ENCODE measurements at places on chromosomes 7 and 10.

- peak; percentile 69 for DNase-seq
Measured at GRCh38 chr10:92544296-92544695, 29.6 kb downstream of the IDE start.

- peak; percentile 84 for DNase-seq
Measured at GRCh38 chr7:138864667-138865066, 66.7 kb upstream of the ATP6V0A4 start.

DNA sequence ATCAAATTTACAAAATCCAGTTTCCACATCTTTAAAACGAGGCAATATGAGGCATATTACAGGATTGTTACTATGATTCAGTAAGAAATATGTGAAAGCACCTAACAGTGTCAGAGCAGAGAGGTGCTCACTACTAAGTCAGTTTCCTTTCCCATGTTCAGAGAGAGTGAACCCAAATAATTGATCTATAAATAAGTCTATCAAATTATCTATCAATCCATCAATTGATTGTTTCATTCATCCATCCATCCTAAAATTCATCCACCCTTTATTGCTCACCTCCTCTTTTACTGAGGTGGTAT, 340.8 kb downstream of the SUGCT start:
- DNase-seq, result no peak

- no peak for DNase-seq
Measured at GRCh38 chr10:114593816-114594468, 64.1 kb downstream of the ABLIM1 start.

DNA sequence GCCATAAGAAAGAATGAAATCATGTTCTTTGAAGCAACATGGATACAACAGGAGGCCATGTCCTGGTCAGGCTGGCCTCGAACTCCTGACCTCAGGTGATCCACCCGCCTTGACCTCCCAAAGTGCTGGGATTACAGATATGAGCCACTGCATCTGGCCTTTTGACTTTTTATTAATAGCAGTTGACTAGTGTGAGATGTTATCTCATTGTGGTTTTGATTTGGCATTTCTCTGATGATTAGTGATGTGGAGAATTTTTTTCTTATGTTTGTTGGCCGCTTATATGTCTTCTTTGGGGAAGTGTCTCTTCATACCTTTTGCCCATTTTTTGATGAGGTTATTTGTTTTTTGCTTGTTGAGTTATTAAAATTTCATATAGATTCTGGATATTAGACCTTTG, 400.9 kb downstream of the SUGCT start:
- peak; percentile 23 for DNase-seq

GRCh38 chr10:104318810-104319741, 19.2 kb downstream of the ITPRIP start:
- DNase-seq, result no peak

- no peak for DNase-seq
Measured at GRCh38 chr10:43210556-43210955, 56.3 kb downstream of the RASGEF1A start.

DNA sequence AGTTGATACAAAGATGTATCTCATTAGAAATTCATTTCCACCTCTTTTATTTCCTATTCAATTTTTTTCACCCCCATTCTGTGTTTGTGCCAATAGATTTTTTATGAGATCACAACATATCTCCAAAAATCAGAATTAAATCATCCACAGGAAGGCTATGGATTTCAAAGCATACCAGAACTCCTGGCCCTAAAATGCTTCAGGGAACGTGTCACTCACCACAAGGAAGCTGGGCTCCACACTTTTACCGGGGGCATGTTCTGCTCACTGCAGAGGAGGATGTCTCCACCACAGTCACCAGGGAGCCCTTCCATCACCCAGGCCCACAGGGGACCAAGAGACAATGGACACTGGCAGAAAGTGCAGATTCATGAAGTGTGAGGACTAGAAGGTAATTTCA, 456.8 kb downstream of the KCNMA1 start:
- DNase-seq, result peak; percentile 76

- no peak for DNase-seq
Measured at GRCh38 chr7:28631995-28632394, 219.7 kb downstream of the CREB5 start.

DNA sequence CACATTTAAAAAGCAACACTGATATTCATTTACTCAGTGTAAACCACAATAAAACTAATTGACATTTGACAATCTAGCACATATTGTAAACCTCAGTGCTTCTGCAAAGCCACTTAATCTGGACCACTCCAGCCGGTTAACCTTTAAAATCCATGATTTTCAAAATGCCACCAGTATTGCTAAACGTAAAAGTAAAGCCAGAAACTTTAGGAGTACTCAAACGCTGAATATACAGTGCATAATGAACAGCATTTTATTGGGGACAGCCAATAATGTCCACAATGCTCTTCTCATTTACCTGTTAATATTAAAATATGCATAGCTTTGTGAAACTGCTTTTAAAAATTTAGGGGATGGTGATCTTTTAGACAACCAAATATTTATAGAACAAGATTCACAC, 10.8 kb downstream of the HNRNPA2B1 start:
- no peak for DNase-seq

GRCh38 chr10:100890141-100890672, 22.6 kb upstream of the SLF2 start:
- no peak for DNase-seq

DNA sequence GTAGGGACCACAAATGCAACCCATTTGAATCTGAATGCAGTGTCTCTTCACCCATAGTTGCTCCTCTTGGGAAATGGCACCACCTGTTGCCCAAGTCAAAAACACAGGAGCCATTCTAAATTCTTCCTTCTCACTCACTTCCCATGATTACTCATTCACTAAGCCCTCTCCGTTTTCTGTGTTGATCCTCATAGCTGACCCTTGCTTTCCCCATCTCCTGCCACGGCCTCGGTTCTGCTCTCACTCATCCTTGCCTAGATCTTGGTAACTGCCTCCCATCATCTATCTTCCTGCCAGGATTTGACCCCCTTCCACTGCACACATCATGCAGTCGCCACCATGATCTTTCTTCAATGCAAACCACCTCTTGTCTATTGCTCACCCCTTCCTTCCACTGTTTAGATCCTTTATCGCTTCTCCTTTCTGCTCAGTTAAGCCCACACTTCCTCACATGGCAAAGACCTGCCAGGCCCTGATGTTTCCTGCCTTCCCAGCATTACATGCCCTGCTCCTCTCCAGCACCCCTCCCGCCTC, 19.0 kb upstream of the CPN1 start:
- DNase-seq, result peak; percentile 33

DNA sequence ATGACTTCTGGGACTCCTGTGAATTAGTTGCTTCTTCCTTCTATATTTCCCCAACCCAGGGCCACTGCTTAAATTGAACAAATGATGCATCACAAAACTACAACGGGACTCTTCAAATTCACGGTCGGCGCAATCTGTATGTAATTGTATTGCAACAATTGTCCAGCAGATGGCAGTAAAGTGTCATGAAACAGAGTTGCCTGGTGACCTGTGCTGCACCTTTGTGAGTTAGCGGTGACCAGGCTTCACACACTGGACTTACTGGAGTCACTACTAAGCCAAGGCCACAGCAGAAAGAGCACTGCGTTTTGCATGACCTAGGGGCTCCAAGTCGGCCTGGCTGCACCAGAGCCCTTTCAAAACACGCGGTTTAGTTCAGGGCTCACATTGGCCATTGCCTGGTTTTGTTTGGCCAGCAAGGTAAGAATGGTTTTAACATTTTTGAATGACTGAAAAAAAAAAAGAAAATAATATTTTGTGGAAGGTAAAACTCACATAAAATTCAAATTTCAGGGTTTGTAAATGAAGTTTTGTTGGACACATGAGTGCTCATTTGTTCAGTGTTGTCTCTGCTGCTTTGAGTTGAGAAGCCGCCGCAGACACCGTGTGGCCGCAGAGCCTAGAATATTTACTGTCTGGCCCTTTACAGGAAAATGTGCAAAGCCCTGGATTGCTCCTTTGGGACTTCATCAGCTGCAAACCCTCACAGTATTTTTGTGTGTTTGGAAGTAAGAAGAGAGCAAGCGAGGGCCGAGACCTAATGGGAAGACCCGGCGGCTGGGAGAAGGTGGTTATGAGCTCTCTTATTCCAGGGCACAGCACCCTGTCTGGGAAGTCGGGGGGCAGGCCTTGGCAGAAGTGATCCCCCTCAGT, 23.2 kb upstream of the ZNF32 start:
- DNase-seq, result peak; percentile 78

GRCh38 chr10:117053482-117053881, 48.5 kb upstream of the SHTN1 start:
- DNase-seq, result no peak

DNA sequence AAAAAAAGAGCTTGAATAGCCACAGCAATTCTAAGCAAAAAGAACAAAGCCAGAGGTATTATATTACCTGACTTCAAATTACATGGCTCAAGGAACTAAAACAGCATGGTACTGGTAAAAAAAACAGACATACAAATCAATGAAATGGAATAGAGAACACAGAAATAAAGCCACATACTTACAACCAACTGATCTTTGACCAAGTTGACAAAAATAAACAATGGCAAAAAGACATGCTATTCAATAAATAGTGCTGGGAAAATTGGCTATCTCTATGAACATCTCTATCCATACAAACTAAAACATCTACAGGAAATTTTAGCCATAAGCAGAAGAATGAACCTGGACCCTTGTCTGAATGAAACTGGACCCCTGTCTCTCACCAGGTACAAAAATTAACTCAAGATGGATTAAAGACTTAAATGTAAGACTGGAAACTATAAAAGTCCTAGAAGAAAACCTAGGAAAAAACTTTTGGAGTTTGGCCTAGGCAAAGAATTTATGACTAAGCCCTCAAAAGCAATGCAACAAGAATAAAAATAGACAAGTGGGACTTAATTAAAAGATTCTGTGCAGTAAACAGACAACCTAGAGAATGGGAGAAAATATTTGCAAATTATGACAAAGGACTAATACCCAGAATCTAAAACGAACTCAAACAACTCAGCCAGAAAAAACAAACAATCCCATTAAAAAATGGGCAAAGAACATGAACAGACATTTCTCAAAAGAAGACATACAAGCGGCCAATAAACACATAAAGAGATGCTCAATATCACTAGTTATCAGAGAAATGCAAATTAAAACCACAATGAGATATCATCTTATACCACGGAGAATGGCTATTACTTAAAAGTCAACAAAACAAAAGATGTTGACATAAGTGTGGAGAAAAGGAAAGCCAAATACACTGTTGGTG, 72.8 kb upstream of the DDC start:
- peak; percentile 82 for DNase-seq

DNA sequence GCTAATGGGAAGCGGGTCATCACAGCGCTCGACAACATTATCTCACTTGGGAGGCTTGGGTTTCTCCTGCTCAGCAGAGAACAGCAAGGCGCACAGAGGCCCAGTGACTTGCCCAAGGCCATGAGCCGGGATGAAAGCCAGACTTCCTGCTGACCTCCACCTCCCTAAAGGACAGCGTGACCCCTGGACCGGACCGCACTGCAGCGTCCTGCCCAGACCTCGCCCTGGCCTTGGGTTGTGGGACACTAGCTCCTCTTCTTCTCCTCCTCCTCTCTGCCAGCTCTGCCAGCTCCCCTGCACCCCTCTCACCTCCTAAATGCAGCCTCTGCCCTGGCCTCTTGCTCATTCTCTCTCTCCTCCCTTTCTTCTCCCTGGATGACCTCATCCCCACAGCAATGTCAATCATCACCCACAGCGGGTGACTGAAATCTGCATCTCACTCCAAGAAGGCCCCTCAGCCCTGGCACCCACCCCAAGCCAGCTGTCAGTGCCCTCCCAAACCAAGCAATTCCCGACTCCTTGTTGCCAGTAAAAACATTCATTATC, 19.4 kb downstream of the SPOCK2 start:
- no peak for DNase-seq

- DNase-seq, result peak; percentile 10
Measured at GRCh38 chr10:78544423-78545090, 510.9 kb downstream of the RPS24 start.

DNA sequence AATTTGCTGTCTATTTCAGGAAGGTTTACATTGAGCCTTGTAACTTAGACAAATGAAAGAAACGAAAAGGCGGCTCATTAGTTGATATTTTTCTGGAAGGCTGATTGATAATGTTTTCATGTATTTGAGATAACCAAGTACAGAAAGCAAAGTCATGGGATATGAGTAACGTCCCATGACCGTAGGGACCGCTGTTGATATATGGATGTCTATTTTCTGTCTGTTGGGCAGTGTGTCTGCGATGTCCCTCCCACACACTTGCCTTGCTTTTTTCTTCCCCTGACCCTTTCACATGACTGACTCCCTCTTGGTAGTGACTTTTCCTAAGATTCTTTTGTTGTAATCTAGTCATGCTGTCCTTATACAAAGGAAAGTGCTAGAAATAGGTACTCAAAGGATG, 57.0 kb upstream of the GPR158 start:
- no peak for DNase-seq

DNA sequence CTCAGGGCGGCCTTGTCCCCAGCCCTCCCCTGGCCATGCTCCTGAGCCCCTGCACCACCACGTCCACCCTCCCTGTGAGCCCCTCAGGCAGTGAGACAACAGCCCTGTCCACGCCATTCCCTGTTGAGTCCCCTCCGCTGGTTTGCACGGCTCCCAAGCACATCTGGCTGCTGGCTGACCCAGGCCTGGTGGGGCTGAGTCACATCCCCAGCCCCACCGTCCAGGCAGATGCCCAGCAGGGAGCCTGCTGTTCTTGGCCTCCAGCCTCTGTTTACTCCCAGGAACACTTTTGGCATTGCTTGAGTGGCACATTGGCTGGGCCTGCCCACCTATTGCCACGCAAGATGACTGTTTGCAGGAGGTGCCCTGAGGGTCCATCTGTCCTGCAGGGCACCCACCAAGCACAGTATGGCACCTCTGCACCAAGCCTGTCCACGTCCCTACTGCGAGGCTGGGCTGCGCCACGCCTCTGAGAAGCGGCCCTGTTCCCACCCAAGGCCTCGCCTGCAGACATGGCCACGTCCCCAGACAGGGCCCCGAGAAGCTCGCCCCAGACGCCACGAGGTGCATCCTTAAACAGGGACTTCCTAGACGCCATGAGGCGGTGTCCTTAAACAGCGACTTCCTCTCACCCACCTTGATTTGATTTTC, 48.4 kb upstream of the INPP5A start:
- peak; percentile 78 for DNase-seq

DNA sequence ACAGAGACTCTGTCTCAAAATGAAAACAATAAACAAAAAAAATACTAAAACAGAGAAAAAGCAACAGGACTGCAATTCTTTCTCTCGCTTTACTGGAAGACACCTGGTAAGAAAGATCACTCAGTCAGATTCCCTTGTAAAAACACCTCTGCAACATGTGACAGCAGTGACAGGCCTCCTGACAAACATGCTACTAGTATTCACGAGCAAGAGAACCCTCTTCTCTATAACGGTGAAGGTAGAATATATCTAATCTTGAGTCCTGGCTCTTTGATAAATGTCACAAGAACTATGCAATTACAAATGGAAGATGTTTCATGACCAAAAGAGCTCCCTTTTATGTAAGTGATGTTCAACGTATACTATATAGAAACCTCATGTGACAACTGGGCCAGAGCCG, 986.7 kb upstream of the LRRN3 start:
- no peak for DNase-seq
